SW 1271 (cell line): ENCODE measurements at places on chromosomes 3 and 15.

- no peak for DNase-seq
These were observed 252.0 kb downstream of the UBE2E2 start for GRCh38 chr3:23455084-23455483.

GRCh38 chr3:27715863-27716262, 6.3 kb downstream of the EOMES start:
- no peak for DNase-seq

DNA sequence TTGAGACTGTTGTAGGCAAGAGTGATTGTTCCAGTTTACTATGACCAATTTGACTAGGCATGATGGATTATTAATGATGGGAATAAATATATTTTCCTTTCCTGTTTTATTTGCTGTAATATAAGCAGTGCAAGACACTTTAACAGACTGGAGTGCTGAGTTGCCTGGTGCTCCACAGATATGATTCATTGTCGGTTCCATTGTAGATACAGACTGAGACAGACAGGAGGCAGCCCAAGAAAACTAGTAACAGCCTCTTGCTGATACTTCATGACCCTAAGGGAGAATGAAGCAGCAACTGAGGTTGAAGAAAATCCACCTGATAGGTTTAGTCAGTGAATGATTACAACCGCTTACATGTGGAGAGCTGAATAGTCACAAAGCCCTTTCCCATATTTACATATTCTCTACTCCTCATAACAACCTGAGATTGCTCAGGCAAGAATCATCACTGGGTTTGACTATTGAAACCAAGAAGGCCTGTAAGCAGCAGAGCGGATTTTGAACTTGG, 235.1 kb upstream of the TPRG1 start:
- no peak for DNase-seq

DNA sequence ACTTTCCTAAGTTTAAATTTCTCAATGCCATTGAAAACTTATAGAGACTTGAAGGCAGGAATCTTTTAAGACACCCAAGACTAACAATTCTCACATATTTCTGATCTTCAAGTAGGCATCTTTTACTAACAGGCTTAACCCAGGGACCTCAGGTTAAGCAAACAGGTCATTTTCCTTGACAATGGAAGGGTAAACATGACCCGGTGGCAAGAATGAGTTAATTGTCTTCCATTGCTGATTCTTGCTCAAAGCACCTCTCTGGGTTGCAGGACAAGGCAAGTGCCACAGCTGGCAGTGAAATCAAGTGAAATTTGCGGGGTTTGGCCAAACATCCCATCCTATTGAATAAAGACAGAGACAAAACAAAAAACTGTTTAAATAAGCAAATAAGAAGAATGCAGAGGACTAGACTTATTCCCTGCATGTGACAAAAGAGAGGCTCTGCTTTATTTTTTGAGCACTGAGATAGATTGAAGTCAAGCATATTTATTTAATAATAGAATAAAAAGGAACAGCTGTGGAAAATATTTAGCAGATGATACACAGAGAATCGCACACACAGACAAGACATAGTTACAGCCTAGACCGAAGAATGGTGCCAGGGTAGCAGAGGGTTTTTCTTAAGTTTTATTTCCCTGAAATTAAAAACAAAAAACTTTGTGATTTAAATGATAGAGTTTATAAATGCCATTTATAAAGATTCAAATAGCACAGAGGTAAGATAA, 56.0 kb upstream of the MITF start:
- DNase-seq, result no peak

- DNase-seq, result no peak
These were observed 61.7 kb downstream of the FAM227B start for GRCh38 chr15:49558929-49559328.

DNA sequence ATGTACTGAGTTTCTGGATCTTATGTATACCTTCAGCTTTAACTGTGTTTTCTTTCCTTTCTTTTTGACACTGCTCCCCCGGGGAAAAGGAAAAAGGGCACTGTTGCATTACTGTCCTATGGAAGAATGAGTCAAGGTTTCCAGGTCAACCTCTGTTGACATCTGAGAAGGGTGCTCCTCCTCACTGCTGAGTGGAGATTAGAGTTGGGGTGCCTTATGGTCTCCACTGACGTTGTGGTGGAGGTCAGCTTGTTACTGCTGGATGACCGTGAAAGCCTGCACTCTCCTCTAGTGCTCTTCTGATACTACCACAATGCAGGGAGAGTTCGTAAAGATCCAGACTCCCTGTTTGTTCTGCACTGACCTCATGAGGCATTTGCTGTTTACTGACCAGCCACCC, 252.1 kb upstream of the GRM7 start:
- no peak for DNase-seq

GRCh38 chr3:189557824-189558223, 73.4 kb upstream of the TP63 start:
- no peak for DNase-seq

- no peak for DNase-seq
These were observed 50.9 kb downstream of the TMEM44 start for GRCh38 chr3:194582196-194582905.

- DNase-seq, result no peak
These were observed 163.3 kb downstream of the ARRDC4 start for GRCh38 chr15:98123834-98124233.

- DNase-seq, result peak; percentile 8
These were observed 147.8 kb downstream of the PLCL2 start for GRCh38 chr3:17032407-17033034.

DNA sequence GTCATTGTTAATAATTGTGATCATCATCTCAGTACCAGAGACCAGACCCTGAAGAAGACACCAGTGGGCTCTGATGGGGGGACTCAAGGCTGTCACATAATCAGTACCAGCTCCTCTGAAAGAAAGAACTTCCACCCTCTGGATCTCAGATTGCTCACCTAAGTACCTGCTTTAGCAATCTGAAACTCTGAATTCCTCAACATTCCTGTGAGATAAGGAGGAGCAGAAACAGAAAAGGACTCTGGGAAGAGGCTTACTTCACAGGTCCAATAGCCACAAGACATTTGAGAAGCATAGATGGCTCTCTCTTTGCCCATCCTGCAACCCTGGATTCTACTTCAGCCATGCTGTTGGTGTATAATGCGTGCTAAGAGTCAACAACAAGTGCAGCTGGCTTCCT, 44.0 kb upstream of the OXTR start:
- DNase-seq, result no peak

DNA sequence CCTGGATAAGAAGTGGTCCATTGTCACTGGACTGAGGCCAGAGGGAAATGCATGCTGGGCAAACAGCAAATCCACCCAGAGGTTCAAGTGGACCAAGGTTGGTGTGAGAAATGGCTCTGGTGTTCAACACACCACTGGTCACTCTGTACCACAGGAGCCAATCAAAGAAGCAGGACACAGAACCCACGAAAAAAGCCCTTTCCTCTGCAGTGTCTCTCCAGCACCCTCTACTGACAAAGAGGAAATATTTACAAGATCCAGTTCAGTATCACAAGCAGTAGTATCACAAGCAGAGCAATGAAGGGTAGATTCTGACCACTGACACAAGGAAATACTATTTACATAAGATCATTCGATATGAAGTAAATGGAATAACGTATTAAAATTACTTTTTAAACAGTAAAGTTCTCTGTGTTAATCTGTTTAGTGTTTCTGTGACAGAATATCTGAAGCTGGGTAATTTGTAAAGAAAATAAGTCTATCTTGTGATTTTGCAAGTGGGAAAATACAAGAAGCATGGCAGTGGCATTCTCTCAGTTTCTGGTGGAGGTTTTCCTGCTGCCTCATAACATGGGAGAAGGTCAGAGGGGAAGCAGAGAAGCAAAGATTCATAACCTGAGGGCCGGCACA, 390.7 kb downstream of the EFHB start:
- DNase-seq, result peak; percentile 49

DNA sequence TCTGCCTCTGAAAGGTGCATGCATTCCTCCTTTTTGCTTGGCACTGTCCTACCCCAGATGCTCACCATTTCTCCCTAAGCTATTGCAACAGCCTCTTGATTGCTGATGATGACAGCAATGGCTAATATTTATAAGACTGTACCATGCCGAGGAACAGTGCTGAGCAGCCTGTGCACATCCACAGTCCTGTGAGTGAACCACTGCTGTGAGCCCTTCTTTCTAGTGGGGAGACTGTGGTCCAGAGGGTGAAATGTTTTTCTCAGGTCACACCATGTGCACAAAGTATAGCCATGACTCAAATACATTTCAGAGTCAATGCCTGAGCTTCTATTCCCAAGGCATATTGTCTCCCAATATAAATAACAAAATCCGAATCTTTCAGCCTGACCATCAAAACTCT, 231.2 kb upstream of the LRTM1 start:
- DNase-seq, result no peak

GRCh38 chr15:81151389-81151788, 17.3 kb downstream of the CFAP161 start:
- no peak for DNase-seq

DNA sequence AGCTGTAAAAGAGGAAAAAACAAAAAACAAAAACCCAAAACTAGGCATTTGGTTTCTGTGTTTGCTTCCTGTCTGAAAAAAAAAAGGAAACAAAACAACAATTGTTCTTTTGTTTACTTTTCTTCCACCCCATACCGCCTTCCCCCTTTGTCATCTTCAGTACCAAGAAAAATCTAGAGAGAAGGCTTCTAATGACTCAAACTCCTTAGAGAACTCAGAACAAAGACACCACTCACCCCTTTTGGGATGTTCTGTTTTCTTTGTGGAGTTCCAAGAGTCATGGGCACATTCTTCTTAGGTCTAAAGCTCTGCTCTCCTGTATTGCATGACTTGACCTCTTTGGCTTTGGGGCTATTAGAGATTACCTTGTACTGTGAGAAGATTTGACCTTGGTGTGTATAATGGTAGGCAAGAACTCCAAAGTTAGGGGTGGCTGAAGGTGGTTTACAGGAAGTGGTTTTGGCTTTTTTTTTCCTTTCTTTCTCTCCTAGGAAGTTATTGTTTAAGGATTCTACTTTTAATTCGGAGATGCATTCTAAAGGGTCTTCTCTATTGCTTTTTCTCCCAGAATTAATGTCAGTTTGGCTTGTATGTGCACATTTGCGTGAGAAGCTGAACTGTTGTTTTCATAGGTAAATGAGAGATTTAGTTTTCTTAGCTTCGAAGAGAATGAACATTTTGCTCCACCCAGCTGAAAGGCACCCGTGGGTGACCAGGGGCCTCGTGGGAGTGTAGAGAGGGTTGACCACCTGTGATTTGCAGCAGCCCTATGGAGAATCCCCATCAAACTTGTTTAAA, 39.5 kb upstream of the ZBTB20 start:
- DNase-seq, result no peak

DNA sequence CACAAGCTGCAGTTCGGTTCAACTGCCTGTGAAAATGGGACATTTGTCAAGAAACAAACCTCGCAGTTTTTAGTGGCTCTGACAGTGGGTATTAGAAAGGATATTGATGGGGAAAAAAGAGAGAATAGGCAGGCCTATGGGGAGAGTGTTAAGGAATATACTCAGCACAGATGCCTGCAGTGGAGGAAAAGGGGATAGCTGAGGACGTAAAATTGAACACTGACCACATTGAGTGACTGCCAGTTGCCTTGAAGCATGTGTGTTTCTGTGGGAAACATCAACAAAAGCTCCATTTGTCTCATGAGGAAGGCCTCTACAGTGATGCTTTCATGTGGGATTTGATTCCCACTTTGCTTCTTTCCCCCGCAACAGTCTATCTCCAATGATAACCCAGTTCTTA, 1042.1 kb downstream of the TUSC7 start:
- no peak for DNase-seq

- DNase-seq, result no peak
These were observed 513 bp downstream of the SS18L2 start for GRCh38 chr3:42590989-42591756.

DNA sequence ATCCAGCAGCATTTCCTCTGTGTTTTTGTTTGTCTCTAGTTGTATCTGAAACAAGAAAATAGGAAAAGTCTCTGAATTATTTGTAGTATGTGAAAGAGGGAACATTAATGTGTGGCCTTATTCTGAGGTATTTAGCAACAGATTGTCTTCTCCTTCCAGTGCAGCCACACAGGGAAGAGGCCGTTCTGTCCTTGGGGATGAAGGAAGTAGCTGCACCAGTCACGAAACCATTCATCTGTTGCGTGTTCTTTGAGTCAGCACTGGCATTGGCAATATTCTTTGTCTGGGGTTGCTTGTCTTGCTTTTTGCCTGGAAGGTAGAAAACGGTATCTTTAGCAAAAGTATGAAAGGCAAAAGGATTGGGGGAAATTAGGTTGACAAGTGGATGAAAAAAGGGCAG, 91.6 kb downstream of the CDIN1 start:
- no peak for DNase-seq

DNA sequence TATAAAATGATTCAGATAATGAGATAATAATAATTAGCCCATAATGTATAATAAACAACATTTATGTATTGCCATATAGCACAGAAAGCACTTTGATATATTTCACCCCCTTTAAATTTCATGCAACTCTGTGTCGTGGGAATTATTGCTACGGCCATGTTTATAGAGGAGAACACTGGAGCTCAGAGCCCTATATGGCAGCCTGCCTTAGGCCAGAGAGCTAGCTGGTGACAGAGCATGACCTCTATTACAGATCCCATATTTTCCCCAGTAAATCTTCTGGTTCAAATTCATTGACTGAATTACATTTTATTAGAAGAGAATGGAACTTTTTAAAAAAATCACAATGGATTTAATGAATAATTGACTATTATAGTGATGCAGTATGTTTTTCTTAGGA, 25.0 kb downstream of the USP13 start:
- no peak for DNase-seq

GRCh38 chr15:29126821-29127461, 142.7 kb downstream of the NSMCE3 start:
- no peak for DNase-seq

DNA sequence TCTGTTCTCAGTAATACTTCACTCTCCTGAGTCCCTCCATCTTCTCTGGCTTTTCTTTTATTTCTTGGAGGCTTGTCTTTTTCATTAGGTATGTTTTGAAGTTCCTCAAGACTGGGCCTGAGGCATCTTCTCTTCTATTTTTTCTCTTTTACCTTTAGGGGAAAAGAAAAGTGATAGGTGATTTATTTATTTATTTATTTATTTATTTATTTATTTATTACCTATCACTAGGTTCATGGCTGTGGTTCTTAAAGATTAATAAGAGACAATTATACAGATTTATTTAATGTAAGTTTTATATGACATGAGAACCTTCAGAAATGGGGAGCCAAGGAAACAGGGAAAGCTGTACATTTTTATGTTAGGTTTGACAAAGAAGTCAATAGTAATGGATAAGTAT, 330.3 kb upstream of the RBMS3 start:
- DNase-seq, result no peak

- no peak for DNase-seq
These were observed 974.6 kb downstream of the FHIT start for GRCh38 chr3:60276615-60277014.

- DNase-seq, result no peak
These were observed 435.6 kb downstream of the ROBO2 start for GRCh38 chr3:77475507-77475906.

GRCh38 chr3:156456771-156457224, 98.1 kb downstream of the SSR3 start:
- DNase-seq, result no peak

DNA sequence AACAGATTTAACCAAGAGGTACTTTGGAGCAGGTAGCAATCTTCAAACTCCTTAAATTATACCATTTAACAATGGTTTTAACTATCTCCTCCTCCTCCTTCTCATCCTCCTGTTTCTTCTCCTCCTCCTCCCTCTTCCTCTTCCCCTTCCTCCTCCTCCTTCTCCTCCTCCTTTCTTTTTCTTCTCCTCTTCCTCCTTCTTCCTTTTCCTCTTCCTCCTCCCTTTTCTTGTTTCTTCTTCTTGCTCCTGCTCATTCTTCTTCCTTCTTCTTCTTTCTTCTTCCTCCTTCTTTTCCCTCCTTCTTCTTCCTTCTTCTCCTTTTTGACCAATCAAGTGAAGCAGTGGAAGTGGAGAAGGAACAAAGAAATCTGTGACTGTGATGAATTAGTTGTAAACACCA, 14.1 kb downstream of the PATL2 start:
- DNase-seq, result no peak
